Activated T-helper 2 cell treated with anti-CD3 and anti-CD28 coated beads, Interferon-gamma antibody, Interleukin-2, Interleukin-4, amounts not matched to agents 10 μg/mL and 5 μg/mL and 100 μg/mL, durations not matched to agents 14 hours and 24 hours and 36 hours (primary cell): ENCODE measurements at places on chromosomes 13 and 19. TPM values are rescaled to one million over a fixed set of nuclear protein-coding genes. Genes with fewer than 3 reads are reported as not detected.

GRCh38 chr13:109813663-109814062 lies 27.3 kb upstream of the IRS2 start:
- H3K36me3 ChIP-seq: no peaks in the 10 kb centered on the region
- H3K27me3 ChIP-seq: peaks cover 14% of the 10 kb centered on the region
- no peak for DNase-seq
- H3K4me1 ChIP-seq: no peaks in the 10 kb centered on the region
- no peak overlapping the region for H3K4me3 ChIP-seq

DNA sequence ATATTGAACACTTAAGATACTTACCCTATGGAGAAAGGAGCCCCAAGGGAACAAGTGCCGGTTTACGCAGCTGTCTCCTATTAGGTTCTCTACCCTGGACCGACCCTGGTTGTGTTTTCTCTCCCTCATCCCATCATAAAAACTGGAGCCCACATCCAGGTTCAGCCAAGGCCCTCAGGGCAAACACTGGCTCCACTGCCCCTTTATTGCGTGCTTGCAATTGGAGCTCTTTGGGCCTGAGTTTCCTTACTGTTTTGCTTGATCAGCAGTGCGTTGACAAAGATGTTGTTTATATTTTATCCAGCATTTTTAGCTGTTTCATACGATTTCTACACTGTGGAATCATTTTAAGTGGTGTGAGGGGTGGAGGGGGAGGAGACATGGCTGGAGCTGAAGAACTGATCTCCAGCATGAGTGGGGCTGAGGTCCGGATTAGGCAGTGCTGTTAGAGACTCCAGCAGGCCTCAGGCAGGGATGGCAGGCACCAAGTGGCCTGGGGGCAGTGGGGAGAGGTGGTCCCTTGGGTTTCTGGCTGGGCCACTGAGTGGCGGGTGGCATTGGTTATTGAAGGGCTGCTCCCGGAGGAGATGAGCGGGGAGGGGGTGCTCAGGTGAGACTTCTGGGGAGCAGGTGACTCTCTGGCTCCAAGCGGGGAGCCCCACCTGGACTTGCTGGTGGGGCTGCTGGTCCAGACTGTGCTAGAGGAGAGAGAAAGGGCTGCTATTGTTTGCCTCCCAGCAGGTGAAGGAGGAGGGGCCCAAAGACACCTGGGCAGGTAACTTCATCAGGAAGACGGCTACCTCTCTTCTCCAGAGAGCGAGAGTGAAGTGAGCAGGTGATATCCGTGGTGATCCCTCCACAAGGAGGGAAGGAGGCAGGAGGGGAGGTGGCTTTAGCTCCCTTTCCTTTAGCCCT lies 62.4 kb upstream of the RNF113B start:
- DNase-seq: no peak
- H3K4me3 ChIP-seq: no peak overlapping the region
- no peaks in the 10 kb centered on the region for H3K27me3 ChIP-seq
- H3K36me3 ChIP-seq: no peaks in the 10 kb centered on the region
- no peaks in the 10 kb centered on the region for H3K4me1 ChIP-seq

Gene MRPL57
- total RNA-seq: 28.5 and 28.9 TPM in 2 replicates

- peaks cover 10% of the 10 kb centered on the region for H3K36me3 ChIP-seq
- DNase-seq: peak; percentile 44
- peaks cover 7% of the 10 kb centered on the region for H3K27me3 ChIP-seq
- no peak overlapping the region for H3K4me3 ChIP-seq
Measured at GRCh38 chr13:25901460-25902376, 150.1 kb downstream of the SHISA2 start.

GRCh38 chr19:23075031-23075733 lies 41.6 kb upstream of the ZNF730 start:
- no peak for DNase-seq
- H3K4me3 ChIP-seq: no peak overlapping the region
- no peaks in the 10 kb centered on the region for H3K4me1 ChIP-seq
- H3K27ac ChIP-seq: no peak overlapping the region
- no peaks in the 10 kb centered on the region for H3K27me3 ChIP-seq

- DNase-seq: no peak
- H3K36me3 ChIP-seq: no peaks in the 10 kb centered on the region
- H3K4me1 ChIP-seq: peaks cover 66% of the 10 kb centered on the region
- H3K27me3 ChIP-seq: peaks cover 50% of the 10 kb centered on the region
- H3K4me3 ChIP-seq: no peak overlapping the region
- no peak overlapping the region for H3K27ac ChIP-seq
Measured at GRCh38 chr13:50228527-50228926, 213.3 kb downstream of the KCNRG start.

Gene SLITRK6
- total RNA-seq: not detected in 2 replicates
